Fibroblast of skin of right biceps (primary cell): ENCODE measurements at places on chromosomes 4 and X.
A peak's percentile ranks its signal among the peaks of the same experiment; 100 is the strongest.

- DNase-seq: no peak
Observed at GRCh38 chrX:19827088-19827487, 60.3 kb downstream of the SH3KBP1 start.

GRCh38 chrX:11111947-11112346 lies 815 bp downstream of the HCCS start:
- DNase-seq: no peak

DNA sequence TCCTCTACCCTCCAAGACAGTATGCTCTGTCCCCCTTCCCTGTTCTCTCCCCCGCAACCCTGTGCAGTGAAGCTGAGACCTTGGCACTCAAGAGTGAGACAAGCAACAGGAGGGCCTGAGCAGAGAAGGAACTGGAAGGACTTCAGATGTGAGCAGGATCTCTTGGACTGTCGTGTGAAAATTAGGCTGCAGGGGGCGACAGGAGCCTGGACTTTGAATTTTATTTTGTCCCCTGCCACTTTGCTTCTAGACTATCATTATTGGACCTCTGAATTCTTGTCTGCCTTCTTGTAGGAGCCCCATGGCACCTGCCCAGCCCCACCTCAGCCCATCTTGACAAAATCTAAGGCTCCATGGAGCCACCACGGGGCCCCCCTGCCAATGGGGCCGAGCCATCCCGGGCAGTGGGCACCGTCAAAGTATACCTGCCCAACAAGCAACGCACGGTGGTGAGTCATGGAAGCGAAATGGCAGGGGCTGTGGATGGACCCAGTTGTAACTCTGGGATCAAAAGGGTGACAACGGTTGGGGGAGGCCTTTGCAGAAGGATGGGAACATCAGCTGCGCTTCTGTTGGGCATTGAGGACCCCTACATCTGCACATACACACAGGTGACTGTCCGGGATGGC lies 1.7 kb downstream of the ARAF start:
- DNase-seq: no peak

DNA sequence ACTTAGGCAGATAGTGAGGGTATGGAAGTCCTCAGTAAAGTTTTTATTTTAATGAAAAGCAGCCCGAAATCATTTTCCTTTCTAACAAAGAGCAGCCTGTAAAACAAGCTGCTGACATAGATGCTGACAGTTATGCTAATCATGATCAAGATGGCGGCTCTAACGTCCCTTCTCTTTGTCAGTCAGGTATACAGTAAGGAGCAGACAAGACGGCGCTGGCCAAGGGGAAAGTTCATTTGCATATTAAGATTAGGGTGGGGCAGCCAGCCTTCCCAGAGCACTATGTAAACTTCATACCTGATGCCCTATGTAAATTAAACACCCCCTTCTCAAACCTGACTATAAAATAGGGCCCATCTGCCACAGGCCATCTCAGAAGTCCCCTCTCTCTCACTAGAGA lies 76.9 kb downstream of the MAGEB10 start:
- DNase-seq: no peak

GRCh38 chr4:153464068-153464467 lies 2.1 kb upstream of the TMEM131L start:
- peak; percentile 34 for DNase-seq

GRCh38 chr4:48173056-48173991 lies 39.3 kb upstream of the TXK start:
- peak; percentile 89 for DNase-seq

GRCh38 chrX:140502491-140503237 lies 2.2 kb downstream of the SOX3 start:
- no peak for DNase-seq

GRCh38 chrX:98296129-98296528 lies 1412.4 kb downstream of the RPA4 start:
- DNase-seq: no peak

DNA sequence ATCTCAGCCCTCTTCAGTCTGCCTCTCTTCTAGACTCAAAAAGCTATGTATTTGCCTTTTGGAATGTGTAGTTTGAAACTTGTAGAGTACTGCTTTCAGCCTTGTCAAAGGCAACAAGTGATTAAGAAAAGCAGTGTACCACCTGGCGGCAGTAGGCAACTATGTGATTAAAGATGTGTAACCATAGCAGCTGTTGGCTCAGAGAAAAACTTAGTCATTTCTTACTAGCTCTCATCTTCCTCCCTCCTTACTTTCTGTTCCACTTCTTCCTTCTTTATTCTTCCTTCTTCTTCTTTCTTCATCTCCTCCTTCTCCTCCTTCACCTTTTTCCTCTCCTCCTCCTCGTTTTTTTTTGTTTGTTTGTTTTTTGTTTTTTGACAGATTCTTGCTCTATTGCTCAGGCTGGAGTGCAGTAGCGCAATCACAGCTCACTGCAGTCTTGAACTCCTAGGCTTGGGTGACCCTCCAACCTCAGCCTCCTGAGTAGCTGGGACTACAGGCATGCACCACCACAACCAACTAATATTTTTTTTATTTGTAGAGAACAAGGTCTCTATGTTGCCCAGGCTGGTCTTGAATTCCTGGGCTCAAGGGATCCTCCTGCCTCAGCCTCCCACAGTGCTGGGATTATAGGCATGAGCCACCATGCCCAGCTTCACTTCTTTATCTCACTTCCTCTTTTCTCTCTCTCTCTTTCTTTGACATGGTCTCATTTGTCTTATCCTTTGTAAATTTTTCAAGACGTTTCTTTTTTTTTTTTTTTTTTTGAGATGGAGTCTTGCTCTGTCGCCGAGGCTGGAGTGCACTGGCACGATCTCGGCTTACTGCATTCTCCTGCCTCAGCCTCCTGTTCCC lies 32.6 kb downstream of the ABHD18 start:
- DNase-seq: peak; percentile 11

DNA sequence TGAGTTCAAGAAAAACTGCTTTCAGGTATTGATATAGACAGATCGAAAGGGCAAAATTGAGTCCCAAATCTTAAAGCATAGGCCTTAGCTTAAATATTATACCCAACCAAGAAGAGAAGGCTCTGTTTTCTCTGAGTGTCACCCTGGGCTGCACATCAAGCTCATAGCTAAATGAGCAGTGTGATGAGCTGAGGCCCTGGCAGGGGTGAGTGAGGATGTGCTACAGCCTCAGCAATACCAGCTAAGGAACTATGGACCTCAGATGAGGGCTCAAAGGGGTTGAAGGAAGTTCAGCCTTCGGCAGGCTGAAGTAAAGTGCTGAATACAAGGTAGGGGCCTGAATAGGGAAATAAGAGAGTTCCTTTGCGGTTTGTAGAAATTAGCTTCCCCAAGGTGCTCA lies 79.3 kb downstream of the FAM114A1 start:
- no peak for DNase-seq

GRCh38 chr4:1077711-1078477 lies 35.5 kb downstream of the RNF212 start:
- no peak for DNase-seq

DNA sequence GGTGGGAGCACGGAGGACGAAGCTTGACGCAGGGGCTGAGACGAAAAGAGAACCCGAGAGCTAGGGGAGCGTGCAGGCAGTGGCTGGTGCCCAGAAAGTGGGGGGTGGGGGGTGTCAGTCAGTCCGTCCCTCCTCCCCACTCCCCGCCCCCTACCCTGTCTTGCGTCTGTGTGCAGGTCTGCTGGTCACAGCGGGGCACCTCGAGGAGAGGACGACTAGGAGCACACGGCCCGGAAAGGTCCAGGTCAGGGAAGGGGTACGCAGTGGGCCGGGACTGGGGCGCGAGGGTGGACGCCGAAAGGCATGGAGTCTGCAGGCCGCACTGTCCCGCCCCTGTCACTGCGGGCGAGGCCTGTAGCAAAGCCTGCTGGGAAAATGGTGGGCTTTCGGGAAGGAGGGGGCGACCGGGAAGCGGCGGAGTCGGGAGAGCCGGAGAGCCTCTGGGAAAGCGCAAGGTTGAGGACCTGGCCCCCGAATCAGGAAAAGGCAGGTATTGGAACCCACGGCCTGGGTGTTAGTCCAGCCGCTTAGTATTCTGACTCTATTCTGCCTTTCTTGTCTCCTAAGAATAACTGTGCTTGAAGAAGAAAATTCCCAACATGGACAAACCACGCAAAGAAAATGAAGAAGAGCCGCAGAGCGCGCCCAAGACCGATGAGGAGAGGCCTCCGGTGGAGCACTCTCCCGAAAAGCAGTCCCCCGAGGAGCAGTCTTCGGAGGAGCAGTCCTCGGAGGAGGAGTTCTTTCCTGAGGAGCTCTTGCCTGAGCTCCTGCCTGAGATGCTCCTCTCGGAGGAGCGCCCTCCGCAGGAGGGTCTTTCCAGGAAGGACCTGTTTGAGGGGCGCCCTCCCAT lies 769 bp downstream of the TCEAL1 start:
- peak; percentile 80 for DNase-seq

GRCh38 chr4:15918484-15919129 lies 19.9 kb downstream of the FGFBP1 start:
- no peak for DNase-seq

GRCh38 chr4:151541389-151542071 lies 132.6 kb downstream of the FHIP1A start:
- DNase-seq: peak; percentile 81

GRCh38 chrX:41596596-41596995 lies 92.2 kb upstream of the GPR34 start:
- peak; percentile 28 for DNase-seq

DNA sequence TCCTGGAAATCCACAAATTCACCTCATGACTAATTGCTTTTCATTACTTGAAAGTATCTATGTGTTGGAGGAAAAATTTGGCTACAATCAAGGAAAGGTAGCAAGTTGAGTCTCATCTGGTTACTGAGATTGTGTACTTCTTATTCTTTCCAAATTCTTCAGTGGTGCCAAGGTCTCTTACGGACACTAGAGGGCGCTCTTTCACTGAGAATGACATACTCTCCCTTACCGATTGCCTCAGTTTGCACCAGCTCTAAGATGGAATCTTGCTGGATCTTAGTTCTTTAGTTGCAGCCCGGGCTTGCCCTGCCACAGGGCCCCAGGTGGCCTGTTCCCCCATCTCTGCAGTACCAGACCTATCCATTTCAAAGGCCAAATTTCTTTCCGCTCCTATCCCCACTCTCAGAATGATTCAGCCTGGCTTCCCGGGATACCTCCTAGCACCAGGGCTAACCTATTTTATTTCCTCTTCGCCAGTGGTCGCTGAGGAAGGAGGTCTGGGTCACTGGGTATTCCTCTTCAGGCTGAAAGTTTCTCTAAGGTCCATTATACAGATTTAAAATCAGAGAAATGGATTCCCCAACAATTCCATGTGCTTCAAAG lies 24.6 kb upstream of the GPR50 start:
- DNase-seq: peak; percentile 31

DNA sequence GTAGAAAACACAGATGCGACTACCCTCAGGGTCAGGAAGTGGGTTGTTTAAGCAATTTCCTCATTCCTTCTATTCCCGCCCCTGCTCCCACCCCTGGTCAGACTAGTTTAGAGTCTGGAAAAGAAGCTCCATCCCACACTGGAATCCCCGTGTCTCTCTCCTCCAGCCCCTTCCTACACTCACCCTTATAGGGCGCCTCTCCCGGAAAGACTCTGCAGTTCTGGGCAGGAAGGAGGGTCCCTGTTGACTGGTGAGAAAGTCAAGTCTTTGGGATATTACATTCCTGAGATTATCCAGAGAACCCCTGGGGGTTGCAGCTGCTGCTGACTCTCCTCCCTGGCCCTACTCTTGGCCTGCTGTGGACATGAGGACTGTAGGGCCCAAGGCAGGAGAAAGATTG lies 11.9 kb downstream of the STARD8 start:
- DNase-seq: peak; percentile 33

DNA sequence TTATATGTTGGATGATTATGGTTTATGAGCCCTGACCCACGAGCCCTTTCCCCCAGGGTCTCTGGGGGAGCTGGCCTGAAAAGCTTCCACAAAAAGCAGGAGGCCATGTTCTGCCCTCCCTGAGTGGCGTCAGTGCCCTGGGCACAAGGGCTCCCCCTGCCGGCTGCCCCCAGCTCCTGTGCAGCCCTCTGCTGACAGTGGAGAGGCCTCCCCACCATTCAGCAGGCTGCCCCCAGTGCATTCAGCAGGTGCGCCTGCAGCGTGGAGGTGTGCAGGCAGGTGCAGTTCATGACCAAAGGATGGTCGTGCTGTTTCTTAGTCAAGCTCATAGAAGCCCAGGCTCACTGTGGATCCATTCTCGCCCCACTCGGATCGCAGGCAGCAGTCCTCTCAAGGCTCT lies 12.5 kb upstream of the S100P start:
- no peak for DNase-seq

GRCh38 chr4:159607809-159608208 lies 504.9 kb downstream of the RAPGEF2 start:
- DNase-seq: peak; percentile 10

GRCh38 chrX:131762802-131763234 lies 218.9 kb downstream of the OR13H1 start:
- DNase-seq: no peak

DNA sequence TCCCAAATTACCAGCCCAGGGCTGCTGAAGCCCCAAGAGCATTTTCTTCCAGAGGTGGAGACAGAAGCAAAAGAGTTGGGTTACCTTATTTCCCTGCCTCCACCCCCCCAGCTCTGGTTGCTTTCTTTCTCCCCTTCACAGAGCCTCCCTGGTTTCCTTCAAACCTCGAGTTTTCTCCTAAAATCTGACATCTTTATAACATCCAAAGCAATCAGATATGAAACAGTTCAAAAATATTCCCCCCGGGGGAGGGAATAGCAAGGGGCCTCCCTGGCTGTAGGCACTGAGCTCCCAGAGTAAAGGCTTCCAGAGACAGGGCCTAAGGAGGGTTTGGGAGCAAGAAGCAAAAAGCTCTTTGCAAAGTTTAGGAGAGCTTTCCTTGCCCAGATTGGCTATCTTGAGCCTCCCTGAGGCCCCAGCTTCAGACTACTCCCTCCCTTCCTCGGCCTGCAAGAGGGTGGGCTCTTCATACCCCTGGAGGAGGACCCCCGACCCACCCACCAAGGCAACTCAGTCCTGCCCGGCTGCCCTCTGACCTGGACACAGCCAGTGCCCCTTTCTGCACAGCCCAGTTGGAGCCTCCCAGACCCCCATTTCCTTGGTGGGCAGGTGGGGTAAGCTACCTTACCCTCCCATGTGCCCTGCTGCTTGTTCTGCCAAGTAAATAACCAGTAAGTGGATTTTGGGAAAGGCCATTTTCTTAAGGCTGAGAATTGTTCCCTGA lies 7.6 kb downstream of the MAMLD1 start:
- DNase-seq: no peak

DNA sequence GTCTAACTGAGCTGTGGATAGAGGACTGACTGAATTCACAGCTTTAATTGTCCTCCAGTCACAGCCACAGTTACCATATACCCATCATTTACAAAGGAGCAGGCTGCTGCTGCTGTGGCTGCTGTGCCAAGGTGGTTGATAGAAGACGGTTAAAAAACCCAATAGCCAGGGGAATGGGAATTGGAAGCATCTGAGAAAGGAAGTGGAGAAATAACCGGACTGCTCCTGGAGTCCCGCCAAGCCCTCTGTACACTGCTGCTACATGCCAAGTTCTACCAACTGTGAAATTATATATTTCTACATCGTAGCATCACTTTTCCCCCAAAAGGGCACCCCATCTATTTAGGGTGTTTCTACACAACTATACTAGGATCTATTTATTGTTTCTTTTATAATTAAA lies 279.7 kb upstream of the ARX start:
- DNase-seq: no peak

- DNase-seq: no peak
Observed at GRCh38 chr4:73527196-73527595, 45.7 kb downstream of the AFM start.

- peak; percentile 7 for DNase-seq
Observed at GRCh38 chr4:23233596-23233995, 540.9 kb downstream of the GBA3 start.

GRCh38 chr4:152175586-152175985 lies 360.3 kb downstream of the FBXW7 start:
- no peak for DNase-seq
